ENCODE measurements at places on chromosomes 3 and 15. TPM values are rescaled to one million over a fixed set of nuclear protein-coding genes. Genes with fewer than 3 reads are reported as not detected.

TRPC1 gene
- polyA plus RNA-seq: 1.1 TPM

WNT5A gene
- 9.1 TPM for polyA plus RNA-seq

WDR93 gene
- polyA plus RNA-seq: 0.02 TPM

MYZAP gene
- 71.6 TPM for polyA plus RNA-seq

FAM219B gene
- polyA plus RNA-seq: 53.0 TPM

TMF1 gene
- polyA plus RNA-seq: 6.9 TPM

DZIP1L gene
- 2.3 TPM for polyA plus RNA-seq

FBXL22 gene
- 2.8 TPM for polyA plus RNA-seq

ALPK3 gene
- 1.8 TPM for polyA plus RNA-seq

DNAH12 gene
- polyA plus RNA-seq: 0.06 TPM

DISP2 gene
- polyA plus RNA-seq: 0.33 TPM

PLA2G4E gene
- polyA plus RNA-seq: 1.2 TPM

MED12L gene
- polyA plus RNA-seq: 0.05 TPM

SKOR1 gene
- polyA plus RNA-seq: 0.16 TPM

SLC25A20 gene
- 5.8 TPM for polyA plus RNA-seq

GOLGA6A gene
- 0.02 TPM for polyA plus RNA-seq

ARPP21 gene
- polyA plus RNA-seq: 0.01 TPM

ROBO1 gene
- 4.7 TPM for polyA plus RNA-seq

EFCC1 gene
- 1.0 TPM for polyA plus RNA-seq
